Naive B cell (primary cell): ENCODE measurements at places on chromosomes 11 and 22.

- no peak for DNase-seq
These were observed 90.2 kb downstream of the SWAP70 start for GRCh38 chr11:9754010-9754471.

DNA sequence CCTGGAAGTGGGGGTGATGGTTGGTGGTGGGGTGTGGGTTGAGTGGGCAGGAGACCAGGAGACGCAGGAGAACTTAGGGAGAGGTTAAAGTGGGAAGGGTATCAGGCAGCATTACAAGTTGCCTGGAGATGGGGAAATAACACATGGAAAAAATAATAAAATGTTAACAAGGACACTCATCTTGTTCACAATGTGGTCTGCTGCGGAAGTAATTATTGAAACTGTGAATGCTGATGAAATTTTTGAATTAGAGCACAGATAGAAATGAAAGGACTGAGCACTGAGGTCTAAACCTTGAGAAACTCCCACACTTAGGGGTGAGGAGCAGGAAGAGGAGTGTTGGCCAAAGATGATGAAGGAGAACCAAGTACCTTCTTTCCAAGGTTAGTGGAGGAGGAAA is 346.0 kb upstream of the PLET1 start:
- DNase-seq, result no peak

DNA sequence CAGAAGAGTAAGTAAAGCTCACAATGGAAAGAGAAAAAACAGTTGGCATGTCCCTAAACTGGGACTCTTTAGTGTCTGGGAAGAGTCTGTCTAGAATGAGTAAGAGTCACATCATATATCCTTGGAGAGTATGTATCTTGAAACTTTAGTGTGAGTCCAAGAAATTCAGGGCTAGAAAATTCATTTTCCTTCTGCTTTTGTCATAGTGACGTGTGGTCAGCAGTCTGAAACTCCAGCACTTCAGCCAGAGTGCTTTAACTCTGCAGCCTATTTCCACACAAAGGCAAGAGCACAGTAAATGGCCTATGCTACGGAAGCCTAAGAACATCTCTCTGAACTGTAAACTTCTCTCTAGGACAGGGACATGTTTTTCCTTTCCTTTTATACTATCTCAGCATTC is 174.1 kb downstream of the FAM181B start:
- DNase-seq, result no peak

- DNase-seq, result no peak
These were observed 40.1 kb downstream of the CERK start for GRCh38 chr22:46697811-46698515.

- DNase-seq, result no peak
These were observed 47.2 kb upstream of the CEP295 start for GRCh38 chr11:93614173-93614722.

GRCh38 chr11:7551571-7551970 is 37.8 kb downstream of the PPFIBP2 start:
- DNase-seq, result no peak

DNA sequence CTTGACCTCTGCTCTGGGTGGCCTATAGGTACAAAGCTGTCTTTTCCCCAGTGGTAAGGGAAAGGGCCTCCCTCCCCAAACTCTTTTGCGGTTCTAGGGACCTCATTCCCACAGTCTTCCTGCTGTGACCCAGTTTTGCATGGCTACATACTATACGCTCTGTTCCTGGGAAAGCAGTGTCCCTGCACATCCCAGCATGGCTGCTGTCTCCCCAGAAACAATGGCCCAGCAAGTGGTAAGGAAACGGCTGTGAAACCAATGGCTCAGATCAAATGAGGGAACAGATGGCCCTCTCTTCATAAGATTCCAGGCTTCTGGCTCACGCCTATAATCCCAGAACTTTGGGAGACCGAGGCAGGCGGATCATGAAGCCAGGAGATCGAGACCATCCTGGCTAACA is 41.1 kb downstream of the RPL27A start:
- no peak for DNase-seq

DNA sequence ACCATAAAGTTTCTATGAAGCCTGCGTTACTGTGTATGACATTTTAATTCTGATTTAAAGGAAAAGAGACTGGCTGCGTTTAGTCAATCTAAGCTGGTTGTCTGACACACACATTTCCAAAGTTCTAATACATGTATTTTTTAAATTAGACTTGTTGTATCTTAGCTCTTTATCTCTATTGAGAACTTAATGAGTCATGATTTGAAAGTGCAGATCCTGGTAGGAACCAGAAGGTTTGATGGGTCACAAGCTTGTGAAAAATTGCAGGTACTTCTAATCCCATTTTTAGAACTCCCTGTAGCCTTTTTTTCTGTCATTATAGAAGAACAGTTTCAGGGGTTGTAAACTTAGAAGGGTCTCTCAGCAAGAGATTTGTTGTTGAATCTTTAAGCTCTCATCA is 210.3 kb downstream of the DDX10 start:
- no peak for DNase-seq

- no peak for DNase-seq
These were observed 4.0 kb downstream of the VWCE start for GRCh38 chr11:61290905-61291690.

- no peak for DNase-seq
These were observed 29.2 kb downstream of the CERK start for GRCh38 chr22:46708766-46709330.

- no peak for DNase-seq
These were observed 10.2 kb downstream of the C11orf96 start for GRCh38 chr11:43952401-43953342.

GRCh38 chr22:35218079-35218478 is 39.2 kb upstream of the HMGXB4 start:
- DNase-seq, result no peak

DNA sequence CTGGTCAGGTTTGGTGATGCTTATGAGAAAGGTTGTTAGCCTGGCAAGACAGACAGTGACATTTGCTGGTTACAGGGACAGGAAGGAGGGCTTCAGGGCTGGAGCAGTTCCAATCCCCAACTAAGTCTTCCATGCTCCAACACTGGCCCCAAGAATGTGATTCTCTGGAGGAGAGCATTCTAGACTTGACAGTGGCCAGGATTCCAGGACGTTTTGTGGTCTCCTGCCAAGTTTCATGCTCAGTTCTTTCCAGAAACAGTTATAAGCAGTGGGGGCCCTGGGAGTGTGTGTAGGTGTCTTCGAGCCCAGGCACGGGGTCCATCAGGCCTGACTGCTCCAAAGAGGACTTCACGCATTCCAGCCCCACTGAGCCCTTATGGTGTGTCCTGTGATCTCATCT is 8.9 kb upstream of the GRK3 start:
- no peak for DNase-seq

DNA sequence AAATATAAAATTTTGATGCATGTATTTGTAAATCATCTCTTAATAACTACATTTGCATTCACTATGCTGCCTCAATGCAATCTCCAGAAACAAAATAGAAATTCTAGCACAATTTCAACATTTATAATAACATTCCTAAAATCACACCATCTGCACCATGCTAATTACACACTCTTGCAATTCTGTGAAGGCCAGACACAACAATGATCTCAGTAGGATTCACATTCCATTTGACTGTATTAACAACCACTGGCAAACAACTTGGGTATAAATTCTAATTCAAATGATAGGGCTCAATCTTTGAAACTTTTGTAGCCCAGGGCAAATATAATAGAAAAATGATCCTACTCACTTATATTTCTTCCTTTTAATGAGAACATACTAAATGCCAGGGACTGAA is 25.9 kb downstream of the RAB6A start:
- DNase-seq, result no peak

DNA sequence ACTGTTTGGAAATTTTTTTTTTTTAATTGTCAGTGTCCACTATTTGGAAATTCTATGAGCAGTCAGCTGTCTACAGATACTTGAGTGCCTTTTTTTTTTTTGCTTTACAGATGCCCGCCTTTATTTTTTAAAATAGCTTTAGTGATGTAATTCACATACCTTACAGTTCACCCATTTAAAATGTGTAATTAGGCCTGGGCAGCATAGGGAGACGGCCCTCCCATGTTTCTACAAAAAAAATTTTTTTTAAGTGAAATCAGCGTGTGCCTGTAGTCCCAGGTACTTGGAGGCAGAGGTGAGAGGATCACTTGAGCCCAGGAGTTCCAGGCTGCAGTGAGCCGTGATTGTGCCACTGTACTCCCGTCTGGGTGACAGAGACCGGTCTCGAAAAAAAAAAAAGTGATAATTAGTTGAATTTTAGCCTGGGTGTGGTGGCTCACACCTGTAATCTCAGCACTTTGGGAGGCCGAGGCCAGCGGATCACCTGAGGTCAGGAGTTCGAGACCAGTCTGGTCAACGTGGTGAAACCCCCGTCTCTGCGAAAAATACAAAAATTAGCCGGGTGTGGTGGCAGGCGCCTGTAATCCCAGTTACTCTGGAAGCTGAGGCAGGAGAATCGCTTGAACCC is 1.5 kb downstream of the ZNF143 start:
- no peak for DNase-seq

- peak; percentile 52 for DNase-seq
These were observed 45.7 kb downstream of the TXN2 start for GRCh38 chr22:36435516-36436415.

GRCh38 chr11:64713781-64714363 is 9.1 kb downstream of the NRXN2 start:
- DNase-seq, result no peak

DNA sequence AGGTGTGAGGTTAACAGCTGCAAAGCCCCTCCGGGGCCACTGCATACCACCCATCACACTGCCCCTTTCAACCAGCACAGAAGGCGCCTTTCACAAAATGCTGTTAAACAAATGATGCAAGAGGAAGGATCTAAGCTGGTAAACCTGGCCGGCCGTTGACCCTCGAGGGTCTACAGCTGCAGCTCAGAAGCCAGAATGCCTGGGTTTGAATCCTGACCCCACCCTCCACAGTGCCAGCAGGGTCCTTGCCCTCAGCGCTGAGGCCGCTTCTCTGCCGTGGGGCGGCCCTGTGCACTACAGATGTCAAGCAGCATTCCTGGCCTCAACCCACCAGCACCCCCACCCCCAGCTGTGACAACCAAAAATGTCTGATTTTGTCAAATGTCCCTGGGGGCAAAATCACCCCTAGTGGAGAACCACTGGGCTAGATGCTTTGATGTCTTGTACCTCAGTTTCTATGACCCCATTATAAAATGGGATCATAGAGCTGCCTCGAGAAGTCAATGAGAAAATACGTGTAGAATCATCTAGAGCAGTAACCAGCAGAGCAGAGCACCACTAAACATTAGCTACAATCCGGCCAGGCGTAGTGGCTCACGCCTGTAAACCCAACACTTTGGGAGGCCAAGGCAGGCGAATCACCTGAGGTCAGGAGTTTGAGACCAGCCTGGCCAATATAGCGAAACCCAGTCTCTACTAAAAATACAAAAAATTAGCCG is 77.9 kb downstream of the CELSR1 start:
- DNase-seq, result no peak

- no peak for DNase-seq
These were observed 74.1 kb upstream of the CEP126 start for GRCh38 chr11:101840704-101841103.

DNA sequence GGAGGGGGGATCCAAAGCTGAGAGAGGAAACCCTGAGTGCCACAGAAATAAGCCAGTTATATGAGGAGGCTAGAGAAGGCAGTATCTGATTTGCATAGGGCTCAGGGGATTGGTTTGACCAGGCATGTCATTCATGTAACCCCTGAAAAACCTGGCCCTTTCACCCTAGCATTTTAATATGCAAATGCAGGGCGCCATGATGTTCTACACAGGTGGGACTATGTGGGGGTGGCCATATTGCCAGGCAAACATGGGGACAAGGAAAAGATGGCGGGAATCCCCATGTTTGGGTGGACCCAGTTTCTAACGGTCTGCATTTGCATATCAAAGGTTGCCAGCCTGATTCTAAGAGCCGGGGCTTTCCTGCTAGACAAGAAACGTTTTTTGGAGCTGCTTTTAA is 27.2 kb downstream of the CSF2RB start:
- DNase-seq, result no peak

DNA sequence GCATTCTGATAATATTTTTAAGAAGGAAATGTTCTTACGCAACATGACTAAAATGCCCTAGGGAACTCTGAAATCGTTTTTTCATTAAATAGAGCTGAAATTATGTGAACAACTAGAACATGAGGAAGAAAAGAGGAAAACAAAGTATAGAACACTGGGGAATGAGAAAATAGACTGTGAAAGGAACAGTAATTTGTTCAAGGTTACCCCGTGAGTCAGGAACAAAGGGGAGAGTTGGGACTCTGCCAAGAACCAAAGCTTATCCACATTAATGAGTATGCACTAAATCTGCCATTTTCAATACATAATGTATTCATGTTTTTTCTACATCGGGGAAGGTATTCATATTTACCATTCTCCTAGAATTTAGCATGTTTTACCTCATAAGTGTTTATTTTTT is 961.8 kb upstream of the CCDC90B start:
- DNase-seq, result no peak

- DNase-seq, result no peak
These were observed 25.5 kb downstream of the EMID1 start for GRCh38 chr22:29230972-29231875.

GRCh38 chr11:124199702-124200101 is 16.6 kb downstream of the OR10D3 start:
- no peak for DNase-seq

DNA sequence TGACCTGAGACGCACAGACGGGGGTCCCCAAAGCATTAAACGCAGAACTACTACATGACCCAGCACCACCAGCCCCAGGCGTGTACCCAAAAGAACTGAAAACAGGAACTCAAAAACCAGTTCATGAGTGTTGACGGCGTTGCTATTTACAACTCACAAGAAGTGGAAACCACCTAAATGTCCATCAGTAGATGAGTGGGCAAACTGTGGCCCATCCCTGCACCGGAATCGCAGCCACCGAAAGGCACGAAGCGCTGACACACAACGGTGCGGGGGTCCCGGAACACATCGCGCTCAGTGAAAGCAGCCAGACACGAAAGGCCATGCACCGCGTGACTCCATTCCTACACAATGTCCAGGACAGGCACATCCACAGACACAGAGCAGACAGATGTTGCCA is 79.2 kb downstream of the TRMU start:
- no peak for DNase-seq

GRCh38 chr11:2302896-2303626 is 1.2 kb downstream of the TSPAN32 start:
- DNase-seq, result no peak
